ENCODE measurements at places on chromosomes 11 and 22.

GRCh38 chr11:5065027-5065426, 4.3 kb upstream of the OR52E1 start:
- no peak for DNase-seq

DNA sequence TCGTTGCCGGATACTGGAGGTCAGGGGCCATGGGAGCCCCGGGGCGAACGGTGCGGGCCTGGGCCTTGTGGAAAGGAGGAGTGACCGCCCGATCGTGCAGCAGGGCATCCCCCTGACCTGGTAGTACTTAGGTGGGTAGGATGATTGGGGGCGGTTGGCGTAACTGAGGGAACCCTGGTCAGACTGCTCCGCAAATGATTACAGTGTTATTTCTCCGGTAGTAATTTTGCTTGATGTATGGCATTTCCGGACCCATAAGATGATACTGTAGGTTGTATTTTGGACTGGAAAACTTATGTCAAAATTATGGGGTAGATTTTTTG, 762 bp downstream of the MTMR3 start:
- no peak for DNase-seq

DNA sequence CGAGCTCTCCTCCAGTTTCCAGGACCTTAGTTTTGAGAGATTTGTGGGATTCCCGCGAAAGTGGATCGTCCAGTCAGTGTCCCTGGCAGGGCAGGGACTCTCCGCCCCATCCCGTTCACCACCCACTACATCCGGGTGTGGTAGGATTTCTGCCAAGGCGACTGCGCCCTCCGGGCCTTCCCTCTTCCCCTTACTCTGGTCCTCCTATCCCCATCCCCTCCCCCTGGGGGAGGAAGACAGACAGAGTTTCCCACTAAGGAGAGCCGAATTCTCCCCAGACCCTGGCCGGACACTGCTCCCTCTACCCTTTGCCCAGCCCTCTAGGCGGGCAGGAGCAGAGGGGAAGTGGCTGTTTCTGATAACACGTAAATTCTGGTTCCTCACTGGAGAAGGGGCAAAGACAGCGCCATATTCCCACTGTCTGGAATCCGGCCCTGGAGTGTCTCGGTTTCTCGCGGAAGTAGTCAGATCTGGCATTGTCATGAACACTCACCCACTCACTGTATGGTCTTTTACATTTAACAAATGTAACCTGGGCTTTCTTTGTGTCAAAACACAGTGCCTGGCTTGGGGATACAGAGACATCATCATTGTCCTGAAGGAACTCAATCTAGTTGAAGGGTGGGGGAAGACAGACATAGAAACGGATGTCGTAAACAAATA, 1.1 kb upstream of the NECTIN1 start:
- no peak for DNase-seq

DNA sequence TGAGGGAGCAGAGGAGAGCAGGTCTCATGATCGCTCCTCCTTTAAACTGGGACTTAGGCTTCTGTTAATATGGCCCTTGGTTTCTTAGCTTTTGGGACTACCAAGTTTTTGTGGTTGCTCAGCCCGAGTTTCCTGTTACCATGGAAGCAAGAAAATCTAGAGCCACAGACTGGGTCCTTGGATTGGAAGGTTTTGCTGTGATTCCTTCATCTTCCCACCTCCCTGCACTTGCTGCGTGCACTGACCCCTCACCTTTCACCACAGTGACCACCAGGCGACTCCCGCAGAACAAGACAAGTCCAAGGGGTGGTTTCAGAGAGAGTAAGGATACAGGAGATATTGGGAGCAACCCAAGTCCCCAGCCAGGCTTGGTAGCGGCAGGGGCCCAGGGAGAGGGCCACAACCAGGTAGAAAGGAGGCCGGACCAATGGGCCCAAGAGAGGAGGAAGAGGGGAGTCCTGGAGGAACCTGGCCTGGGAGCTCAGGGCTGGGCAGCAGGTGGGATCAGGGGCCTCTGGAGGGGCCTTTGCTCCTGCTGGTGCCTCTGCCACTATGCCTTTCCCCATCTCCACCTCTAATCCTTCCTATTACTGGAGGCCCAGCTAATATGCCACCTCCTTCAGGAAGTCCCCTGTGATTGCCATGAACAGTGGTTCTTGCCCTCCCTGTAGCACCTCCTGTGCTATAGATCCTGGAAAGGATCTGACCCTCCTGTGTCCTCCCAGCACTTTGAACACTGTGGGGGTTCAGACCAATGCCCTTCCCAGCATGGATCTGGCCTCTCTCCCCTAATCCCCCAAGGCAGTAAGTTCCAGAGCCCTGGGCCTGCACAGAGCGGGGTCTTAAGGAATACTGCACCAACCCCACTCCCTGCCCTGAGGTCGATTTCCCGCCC, 21.2 kb downstream of the CSF2RB start:
- no peak for DNase-seq

DNA sequence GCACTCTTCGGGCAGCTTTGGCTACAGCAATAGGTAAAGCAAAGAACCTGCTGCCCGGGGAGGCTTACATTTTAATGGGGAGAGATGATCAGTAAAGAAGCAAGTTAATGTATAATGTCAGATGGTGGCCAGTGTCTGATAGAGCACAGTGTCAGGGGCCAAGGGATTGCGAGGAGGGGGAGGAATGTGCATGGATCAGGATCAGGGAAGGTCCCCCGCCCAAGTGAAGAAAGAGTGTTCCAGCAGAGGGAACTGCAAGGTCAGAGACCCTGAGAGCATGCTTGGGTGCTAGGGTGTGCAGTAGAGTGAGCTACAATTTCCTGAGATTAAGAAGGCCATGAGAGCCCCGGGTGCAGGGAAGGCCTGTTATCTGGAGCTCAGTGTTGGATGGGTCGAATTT, 39.7 kb downstream of the TIMP3 start:
- DNase-seq: no peak

Measured in stimulated activated CD8-positive, alpha-beta memory T cell treated with anti-CD3 and anti-CD28 coated beads, Interleukin-7, amount 100 ng/mL, for 1 hour (primary cell).